ENCODE measurements at places on chromosomes 2 and 18.

DNA sequence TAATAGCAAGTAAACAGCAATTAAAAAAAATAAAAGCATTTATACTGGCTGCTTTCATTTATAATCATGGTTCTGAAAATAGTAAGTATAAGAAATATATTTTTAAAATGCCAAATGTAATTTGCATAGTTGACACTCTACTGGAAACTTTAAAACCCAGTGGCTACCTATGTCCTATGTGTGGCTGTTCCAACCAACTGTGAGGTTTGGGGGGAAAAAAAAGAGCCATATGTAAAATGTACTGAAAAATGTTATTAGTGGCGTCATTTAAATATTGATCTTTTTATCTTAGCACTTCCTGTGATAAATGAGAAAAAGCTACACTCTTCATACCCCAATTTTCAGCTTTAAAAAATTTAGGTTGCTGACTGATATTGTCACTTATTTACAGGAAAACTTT lies 270.7 kb downstream of the TCF4 start:
- DNase-seq: no peak

GRCh38 chr2:11480406-11480805 lies 14.4 kb upstream of the E2F6 start:
- DNase-seq: no peak

DNA sequence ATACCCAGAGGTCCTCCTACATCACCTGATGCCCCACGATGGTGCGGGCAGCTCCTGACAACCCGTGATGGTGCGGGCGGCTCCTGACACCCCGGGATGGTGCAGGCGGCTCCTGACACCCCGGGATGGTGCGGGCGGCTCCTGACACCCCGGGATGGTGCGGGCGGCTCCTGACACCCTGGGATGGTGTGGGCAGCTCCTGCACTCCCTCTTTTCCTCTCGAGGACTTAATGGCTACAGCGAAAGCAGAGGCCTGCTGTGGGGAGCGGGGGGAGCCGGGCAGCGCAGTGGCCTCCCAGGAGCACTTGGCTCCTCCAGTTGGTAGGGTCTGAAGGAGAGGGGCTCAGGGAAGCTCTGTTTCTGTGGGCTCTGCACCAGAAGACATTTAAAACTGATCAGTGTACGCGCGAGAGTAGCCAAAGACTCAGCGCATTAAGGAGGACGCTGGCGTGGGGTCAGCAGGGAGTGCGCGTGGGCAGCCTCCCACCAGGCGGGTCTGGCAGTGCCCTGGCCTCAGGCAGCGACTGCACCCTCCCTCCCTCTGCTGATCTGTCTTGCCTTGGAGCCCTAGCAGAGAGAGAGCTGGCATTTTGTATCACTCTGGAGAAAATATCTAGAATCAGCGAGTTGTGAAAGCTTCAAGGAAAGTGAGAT lies 464.5 kb upstream of the MYT1L start:
- DNase-seq: no peak

GRCh38 chr2:129302106-129302505 lies 677.4 kb upstream of the RAB6C start:
- no peak for DNase-seq

GRCh38 chr2:84940831-84941412 lies 30.0 kb upstream of the KCMF1 start:
- DNase-seq: no peak

DNA sequence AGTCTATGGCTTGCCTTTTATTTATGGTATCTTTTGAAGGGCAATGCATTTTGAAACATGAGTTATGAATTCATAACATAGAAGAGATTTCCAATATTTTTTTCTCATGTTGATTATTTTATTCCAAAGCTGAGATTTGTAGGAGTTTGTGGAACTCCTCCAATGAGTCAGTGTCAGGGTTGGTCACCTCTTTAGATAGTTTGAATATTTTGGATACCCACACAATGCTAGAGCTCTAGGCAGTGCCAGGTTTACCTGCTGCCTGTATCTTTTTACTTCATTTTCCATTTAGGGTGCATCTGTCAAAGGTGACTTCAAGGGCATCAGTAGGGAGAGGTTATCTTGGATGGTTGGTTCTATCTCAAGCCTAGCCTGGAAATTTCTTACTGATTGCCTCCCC lies 152.7 kb downstream of the CERS6 start:
- no peak for DNase-seq

- peak; percentile 88 for DNase-seq
Observed at GRCh38 chr2:205868773-205869333, 186.6 kb downstream of the NRP2 start.

GRCh38 chr2:226299771-226300170 lies 499.8 kb downstream of the IRS1 start:
- DNase-seq: no peak

DNA sequence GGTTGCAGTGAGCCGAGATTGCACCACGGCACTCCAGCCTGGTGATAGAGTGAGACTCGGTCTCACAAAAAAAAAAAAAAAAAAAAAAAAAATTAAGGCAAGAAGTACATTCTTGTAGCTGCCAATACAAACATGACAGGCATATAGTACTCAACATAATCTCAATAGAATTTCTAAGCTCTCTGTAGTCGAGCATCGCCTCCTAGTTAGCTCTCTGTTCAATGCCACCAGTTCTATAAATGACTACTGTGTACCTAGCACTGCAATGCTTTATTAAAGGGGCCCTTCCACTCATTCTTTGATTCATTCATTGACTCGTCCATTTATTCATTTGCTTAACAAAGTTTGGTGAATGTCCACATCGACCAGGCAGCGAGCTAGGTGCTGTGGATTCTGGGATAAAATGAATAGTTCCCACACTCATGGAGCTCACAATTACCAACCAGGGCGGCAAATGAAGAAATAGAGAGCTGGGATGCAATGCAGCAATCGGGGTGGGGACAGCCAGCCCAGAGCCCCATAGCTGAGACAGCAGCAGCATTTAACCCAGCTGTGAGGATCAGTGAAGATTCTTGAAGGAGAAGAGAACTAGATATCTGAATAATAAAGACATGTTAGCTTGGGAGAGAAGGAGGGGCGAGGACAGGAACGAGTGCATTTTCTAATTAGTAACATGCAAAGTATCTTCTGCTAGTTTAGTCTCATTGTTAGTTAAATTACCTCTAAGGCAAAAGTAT lies 349.8 kb downstream of the LPIN1 start:
- no peak for DNase-seq

GRCh38 chr2:28362991-28363521 lies 29.6 kb upstream of the FOSL2 start:
- DNase-seq: no peak

- DNase-seq: no peak
Observed at GRCh38 chr2:24075259-24075658, 867 bp downstream of the SF3B6 start.

DNA sequence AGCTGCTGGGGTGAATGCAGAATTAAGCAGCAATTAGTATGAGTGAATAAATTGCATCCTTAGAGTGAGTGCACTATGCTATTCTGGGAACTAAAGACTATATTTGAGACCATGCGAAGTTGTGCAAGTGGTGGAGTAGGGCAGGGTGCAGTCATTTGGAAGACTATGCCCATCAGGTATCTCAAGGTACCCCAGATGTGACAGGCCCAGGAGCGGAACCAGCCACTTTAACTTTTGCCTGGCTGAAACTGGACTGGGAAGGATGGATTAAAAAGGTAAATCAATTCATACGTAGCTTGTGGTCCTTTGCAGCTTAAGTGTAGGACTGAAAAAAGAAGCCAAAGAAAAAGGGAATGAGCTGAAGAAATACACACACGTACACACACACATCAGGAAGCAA lies 1.7 kb downstream of the KYNU start:
- no peak for DNase-seq

GRCh38 chr2:237744613-237745249 lies 53.8 kb upstream of the RBM44 start:
- peak; percentile 52 for DNase-seq
